ENCODE measurements at places on chromosomes 1 and 21.

DNA sequence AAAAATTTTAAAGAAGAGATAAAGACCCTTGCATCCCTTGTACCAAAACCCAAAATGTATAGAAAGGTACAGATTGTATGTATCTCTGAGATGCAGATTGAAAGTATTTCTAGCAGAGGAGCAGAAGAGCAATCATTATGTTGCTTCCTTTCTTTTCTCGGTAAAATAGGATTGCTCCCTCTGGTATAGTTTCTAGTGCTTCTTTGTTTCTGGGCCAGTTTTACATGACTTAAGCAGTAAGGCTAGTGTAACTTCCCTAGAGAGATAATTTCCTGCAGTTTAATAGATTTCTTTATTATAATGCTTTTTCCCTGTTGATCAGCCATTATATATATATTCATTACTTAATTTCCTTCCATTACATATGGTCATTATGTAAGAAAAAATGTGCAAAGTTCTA is 496.2 kb upstream of the RGS18 start:
- no peak for DNase-seq

DNA sequence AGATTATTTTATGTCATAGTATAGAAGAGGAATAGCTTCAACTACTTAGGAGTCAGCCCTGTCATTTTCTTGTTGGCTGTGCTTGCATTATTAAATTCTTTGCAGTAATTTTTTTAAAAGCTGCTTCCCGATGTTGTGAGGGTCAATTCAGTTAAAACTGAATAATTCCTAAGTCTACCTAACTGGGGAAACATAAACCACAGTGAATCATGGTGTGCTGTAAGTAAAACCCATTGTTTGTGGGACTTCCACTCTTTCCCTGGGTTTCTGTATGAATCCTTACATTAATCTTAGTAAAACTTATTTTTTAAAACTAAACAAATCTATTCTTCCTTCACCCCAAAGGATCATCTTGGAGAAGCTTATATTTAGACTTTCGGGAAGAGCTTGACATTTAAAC is 4.4 kb downstream of the SUCO start:
- no peak for DNase-seq

GRCh38 chr1:113269168-113269963 is 120.9 kb upstream of the MAGI3 start:
- no peak for DNase-seq

DNA sequence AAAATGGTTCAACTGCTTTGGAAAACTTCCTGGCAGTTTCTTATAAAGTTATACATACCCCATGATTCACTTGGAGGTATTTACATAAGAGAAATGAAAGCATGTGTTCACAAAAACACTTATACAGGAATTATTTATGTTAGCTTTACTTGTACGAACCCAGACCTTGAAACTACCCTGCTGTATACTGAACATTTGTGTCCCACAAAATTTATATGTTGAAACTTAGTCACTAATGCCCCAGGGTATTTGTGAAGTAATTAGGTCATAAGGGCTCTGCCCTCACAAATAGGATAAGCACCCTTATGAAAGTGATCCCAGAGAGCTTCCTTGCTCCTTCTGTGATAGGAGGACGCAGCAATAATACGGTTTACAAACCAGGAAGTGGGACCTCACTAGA is 42.7 kb upstream of the B3GALT2 start:
- DNase-seq, result no peak

DNA sequence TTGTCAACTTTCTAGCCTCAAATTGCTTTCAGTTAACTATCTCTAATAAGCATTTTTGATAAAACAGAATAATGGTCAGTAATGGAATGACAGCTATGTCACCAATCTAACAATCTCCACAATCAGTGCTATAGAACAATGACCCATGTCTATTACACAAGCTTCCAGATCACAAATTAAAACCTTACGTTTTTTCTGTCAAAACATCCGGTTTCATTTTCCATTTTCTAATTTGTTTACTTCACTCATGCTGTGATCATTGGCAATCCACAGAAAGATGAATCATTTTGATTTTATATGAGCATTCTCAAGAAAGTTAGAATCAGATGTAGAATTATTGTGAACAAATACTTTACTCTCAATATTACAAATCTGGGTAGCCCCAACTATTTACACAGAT is 80.3 kb downstream of the KCNT2 start:
- no peak for DNase-seq

- DNase-seq, result peak; percentile 94
These were observed 155.9 kb upstream of the RUNX1 start for GRCh38 chr21:35204850-35205541.

GRCh38 chr1:170556917-170557316 is 25.0 kb downstream of the GORAB start:
- DNase-seq, result no peak

DNA sequence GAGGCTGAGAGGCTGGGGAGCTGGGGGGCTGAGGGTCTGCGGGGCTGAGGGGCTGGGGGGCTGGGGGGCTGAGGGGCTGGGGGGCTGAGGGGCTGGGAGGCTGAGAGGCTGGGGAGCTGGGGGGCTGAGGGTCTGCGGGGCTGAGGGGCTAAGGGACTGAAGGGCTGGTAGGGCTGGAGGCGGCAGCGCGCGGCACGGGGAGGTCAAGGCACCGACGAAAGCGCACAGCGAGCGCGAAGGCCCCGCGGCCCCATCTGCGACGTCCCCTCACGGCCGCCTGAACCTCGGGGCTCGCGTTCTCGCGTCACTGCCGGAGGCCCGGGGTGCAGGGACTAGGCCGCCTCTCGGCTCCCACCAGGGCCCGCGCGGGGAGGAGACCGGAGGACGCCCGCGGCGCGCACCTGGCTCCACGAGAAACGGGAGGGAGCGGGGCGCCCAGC is 356 bp downstream of the INTS11 start:
- DNase-seq, result no peak

GRCh38 chr1:173863224-173864161 is 4.3 kb downstream of the GAS5 start:
- DNase-seq, result no peak

DNA sequence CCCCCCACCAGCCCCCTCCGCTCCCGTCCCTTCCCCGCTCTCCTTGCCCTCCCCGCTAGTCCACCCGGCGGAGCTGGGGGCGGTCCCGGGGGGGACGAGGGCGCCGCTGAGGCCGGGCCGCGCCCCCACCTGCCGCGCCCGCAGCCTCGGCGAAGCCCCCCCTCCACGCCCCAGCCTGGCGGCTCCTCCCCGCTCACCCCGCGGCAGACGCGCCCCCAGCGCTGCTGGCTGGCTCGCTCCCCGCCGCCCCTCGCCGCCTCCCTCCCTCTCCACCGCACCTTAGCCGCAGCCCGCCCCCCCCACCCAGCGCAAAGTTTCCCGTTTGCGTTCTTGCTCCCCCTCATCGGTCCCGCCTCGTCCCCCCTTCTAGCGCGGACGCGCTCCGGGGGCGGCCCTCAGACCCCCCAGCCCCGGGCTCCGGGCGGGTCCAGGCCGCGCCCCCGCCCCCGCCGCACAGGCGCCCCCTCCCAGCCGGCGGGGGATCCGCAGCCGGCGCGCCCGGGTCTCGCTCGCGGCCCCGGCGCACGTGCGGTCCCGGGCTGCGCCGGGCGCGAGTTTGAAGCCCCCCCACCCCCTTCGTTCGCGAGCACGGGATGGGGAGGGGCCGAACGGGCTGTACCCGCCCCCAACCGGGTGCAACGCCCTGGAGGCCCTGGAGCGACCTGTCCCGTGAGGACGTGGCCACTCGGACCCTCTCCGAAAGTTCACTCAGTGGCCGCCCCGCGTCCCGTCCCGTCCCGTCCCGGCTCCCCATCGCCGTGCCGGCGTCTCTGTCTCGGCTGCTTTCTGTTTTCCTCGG is 623 bp downstream of the PTPRF start:
- DNase-seq, result peak; percentile 35

- no peak for DNase-seq
These were observed 19.6 kb downstream of the KCNAB2 start for GRCh38 chr1:6065093-6065858.

DNA sequence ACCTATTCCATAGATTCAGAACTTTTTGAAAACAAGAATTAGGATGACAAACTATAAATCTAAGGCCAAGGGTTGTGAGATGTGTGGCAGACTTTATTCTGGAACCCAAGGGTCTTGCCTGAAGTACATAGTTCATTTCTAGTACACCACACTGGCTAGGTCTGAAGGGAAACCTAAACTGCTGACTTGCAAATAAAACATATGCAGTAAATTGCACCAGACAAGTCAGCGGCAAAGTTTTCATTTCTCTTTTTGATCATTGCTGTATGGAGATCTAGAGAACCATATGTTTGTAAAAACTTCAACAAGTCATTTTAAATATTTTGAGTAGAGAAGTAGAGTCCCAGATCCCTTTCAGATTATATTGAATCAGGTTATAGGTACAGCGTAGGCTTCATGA is 43.9 kb downstream of the TNFSF4 start:
- no peak for DNase-seq

- no peak for DNase-seq
These were observed 73.0 kb upstream of the IFFO2 start for GRCh38 chr1:19029191-19030085.

DNA sequence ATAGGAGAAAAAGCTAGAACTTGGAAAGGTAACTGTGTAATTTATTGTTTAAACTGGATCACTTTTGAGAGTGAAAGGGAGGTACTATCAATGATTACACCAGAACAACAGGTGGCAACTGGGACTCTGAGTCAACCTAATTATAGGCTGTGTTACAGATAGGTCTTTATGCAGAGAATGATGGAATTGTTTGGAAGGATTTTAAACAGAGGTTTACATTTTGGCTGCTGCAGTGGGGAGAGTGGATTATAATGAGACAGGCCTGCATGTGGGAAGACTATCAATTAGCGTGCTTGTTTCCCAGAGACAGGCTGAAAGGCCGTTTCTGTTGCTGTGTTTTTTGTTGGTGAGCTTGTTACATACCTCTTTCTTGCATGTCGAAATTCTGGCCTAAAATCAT is 432.9 kb downstream of the PLA2G4A start:
- peak; percentile 45 for DNase-seq

- DNase-seq, result no peak
These were observed 1004.0 kb downstream of the KCNT2 start for GRCh38 chr1:195604287-195604686.

DNA sequence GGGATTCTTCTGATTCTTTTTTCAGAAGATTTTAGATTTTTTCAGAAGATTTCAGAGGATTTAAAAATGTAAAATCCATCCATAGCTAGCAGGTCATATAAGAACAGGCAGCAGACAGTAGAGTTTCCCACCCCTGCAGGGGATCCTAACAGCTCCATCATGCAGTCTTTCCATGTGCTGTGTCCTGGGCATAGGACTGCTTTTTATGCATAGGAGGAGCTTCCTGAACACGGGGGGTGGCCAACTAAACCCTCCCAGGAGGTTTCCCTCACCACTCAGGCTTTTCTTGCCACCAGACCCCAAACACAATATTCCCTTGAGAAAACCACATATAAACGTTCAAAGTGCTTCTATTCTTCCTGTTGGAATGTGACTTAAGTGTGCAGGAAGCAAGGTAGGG is 90.1 kb upstream of the TNR start:
- no peak for DNase-seq

GRCh38 chr21:16605597-16605996 is 875.8 kb downstream of the USP25 start:
- DNase-seq, result no peak

DNA sequence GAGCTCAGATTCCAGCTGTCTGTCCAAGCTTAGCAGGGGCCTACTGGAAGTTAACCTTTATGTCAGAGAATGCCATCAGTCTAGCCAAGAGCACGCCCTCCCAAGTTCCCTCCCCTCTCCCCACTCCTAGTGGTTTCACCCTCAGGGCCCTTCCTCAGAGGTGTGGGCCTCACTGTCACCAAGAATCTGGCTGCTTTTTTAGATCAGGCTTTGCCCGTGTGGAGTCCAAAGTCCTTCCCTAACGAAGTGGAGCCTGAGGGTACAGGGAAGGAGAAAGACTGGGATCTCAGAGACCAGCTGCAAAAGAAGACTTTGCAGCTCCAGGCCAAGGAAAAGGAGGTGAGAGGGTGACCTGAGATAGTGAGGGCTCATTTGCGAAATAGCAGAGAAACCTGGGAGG is 4.1 kb downstream of the C1orf74 start:
- no peak for DNase-seq

DNA sequence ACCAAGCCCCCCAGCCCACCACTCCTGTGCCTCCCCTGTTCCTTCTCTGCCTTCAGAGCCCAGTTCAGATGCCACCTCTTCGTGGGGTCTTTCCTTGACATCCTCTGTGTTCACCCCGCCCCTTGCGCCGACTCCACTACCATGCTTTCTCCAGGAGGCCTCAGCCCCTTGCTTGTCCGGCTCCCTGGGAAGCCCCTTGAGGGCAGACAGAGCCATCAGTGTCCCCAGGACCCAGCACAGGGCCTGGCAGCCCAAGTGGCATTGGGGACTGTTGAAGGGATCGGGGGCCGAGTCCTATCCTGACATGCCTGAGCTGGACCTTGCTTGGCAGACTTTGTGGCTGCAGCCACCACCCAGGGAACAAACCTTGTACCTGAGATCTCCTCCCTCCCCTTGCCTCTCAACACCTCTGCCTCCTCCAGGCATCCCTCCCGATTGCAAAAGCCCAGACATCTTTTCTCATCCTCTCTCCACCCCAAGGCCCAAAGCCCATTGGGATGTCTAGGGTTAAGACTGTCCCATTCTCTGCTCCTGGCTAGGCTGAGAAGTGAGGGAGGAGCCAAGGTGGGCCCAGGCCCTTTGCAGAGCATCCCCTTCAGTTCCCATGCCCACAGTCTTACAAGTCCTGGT is 3.4 kb downstream of the CLDN19 start:
- DNase-seq, result no peak

- DNase-seq, result no peak
These were observed 34.0 kb downstream of the ATP5PF start for GRCh38 chr21:25700741-25701140.

GRCh38 chr1:185991266-185991665 is 257.1 kb downstream of the HMCN1 start:
- DNase-seq, result no peak

DNA sequence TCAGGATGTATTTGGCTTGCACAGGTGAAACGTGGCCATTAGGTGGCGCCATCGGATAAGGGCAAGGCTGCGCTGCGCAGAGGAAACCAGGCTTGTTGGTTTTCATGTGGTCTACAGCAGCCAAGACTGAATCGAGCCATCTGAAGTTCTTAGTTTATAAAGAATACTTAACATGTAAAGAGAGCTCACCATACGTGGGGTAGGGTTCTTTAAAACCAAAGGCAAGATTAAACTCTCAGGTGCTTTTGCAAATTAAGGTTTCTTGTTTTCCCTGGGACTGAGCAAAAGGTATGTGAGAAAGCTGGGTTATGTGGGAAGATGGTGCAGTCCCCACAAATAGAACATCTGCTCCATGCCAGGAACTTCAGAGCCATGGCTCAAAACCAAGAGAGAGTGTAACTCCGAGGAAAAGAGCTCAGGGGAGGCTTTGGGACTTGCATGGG is 9.3 kb downstream of the MASP2 start:
- peak; percentile 93 for DNase-seq

DNA sequence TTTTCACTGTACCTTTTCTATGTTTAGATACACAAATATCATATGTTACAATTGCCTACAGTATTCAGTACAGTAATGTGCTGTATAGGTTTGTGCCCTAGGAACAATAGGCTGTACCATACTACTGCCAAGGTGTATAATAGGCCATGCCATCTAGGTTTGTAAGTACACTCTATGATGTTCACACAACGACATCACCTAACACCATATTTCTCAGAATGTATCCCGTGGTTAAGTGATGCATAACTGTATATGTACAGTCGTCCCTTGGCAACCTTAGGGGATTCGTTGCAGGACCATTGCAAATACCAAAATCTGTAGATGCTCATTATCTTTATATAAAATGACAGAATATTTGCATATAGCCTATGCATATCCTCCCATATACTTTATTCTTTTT is 5.8 kb upstream of the SSR2 start:
- no peak for DNase-seq

GRCh38 chr1:89383185-89383584 is 19.3 kb downstream of the GBP6 start:
- no peak for DNase-seq

- DNase-seq, result peak; percentile 60
These were observed 15.7 kb upstream of the LUZP1 start for GRCh38 chr1:23184212-23184934.

Measured in NCI-H1092 treated with DMSO at 0.1 percent for 48 hours (cell line).